ENCODE measurements at places on chromosomes 5 and 9.

DNA sequence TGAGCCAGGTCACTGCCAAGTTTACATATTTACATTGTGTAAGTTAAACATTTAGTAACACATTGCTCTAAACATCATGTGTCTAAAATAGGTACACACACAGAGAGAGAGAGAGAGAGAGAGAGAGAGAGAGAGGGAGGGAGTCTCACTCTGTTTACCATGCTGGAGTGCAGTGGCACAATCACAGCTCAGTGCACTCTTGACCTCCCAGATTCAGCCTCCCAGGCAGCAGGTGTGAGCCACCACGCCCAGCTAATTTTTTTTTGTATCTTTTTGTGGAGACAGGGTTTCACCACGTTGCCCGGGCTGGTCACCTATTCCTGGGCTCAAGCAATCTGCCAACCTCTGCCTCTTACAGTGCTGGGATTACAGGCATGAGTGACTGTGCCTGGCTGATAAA, 1045.3 kb downstream of the TLE1 start:
- no peak for DNase-seq

GRCh38 chr5:41408676-41409443, 101.5 kb downstream of the PLCXD3 start:
- peak; percentile 25 for DNase-seq

- DNase-seq: peak; percentile 36
Observed at GRCh38 chr9:88017096-88017495, 42.8 kb upstream of the CDK20 start.

DNA sequence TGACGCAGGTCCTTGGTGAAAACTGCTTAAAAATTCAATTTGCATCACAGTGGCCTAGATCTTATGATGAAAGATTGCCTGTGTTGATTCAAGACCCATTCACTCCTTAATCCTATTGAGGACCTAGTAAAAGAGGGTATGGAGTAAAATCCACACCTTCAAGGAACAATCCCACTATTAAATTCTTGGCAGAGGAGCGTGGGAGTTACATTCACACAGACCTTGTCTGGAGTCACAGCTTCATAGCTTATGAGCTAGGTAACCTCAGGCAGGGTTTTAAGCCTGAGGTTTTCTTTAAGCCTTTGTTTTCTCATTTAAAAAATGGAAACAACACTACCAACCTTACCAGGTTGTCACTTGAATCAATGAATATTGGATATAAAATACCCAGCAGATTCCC, 566.5 kb upstream of the ZNF462 start:
- DNase-seq: no peak

GRCh38 chr9:14380061-14380836, 66.3 kb upstream of the NFIB start:
- no peak for DNase-seq
